ENCODE measurements at places on chromosomes 3 and 15. TPM values are rescaled to one million over a fixed set of nuclear protein-coding genes. Genes with fewer than 3 reads are reported as not detected.

- DNase-seq, result no peak
- no peak overlapping the region for H3K27ac ChIP-seq
- H3K27me3 ChIP-seq, result peaks cover 5% of the 10 kb centered on the region
- H3K4me1 ChIP-seq, result peaks cover 4% of the 10 kb centered on the region
- H3K36me3 ChIP-seq, result no peaks in the 10 kb centered on the region
Measured at GRCh38 chr3:8520816-8521403, 19.3 kb downstream of the LMCD1 start.

Gene LCTL
- not detected for total RNA-seq

DNA sequence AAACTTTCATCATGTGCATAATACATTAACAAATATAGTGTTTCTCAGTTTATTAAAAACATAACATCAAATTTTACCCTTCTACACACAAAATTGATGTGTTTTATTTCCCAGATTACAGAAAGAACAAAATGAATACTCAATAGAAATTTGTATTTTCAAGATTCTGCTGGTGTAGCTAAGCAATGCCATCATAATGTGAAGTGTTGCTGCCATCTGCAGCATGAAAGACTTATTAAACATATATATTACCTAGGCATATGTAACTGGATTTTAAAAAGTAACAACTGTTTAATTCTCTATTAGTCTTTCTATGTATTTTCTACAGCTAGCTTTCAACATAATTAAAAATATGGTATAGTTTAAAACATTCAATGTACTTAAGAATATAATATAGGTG, 27.5 kb downstream of the PLSCR5 start:
- no peaks in the 10 kb centered on the region for H3K4me1 ChIP-seq
- no peak overlapping the region for H3K4me3 ChIP-seq
- no peaks in the 10 kb centered on the region for H3K27me3 ChIP-seq

DNA sequence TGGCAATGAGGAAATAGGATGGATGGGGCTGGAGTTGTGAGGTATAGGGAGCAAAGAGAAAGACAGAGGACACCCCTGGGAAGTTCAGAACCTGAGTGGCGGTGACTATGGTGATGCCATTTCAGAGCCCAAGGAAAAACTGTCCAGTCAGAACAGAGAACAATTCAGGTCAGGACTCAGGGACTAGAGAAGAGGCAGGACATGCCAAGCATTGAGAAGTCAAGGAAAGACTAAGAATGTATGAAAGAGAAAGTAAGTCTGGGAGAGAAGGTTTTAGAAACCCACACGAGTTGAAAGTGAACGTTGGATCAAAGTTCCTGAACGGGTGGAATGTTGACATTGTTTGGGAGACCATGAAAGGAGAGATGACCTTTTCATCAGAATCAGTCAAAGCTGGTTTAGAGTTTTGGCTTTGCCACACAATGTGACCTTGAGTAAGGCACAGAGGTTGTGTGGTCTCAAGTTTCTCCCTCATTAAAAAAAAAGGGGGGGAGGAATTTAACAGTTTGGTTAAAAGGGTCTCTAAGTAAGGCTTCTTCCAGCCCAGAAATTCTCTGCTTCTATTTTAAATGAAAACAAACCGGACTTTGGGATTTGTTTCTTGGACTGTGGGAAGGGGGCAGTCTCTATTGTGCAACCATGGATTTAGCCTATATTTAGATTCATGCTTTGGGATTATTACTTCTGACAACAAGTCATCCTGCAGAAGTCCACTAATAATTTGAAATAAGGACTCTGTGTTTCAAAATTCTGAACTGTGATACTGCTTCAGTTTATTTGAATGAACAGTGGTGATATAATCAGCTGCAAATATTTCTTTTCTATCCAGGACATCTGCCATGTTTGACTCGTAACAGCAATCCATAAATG, 315.9 kb upstream of the TBL1XR1 start:
- H3K27me3 ChIP-seq, result no peaks in the 10 kb centered on the region
- DNase-seq, result no peak
- H3K4me3 ChIP-seq, result no peak overlapping the region

DNA sequence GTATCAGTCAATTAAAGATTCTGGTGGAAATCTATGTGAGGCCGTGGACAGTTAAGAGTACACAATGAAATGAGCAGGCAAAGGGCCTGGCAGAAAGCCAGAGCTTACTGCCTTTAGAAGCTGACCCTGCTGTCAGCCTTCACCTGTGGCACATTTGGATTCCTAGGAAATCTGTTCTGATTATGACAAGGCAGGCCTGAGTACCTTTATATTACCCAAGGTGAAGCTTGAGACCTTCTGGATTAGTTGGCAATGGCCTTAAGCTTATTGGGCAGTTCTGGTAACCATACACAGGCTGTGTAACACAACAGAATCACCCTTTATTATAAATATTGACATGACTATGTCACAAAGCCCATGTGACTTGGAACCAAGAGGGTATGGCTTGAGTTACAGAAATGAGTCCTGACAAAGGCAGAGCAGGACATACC, 43.2 kb downstream of the NBEAL2 start:
- no peaks in the 10 kb centered on the region for H3K27me3 ChIP-seq
- H3K36me3 ChIP-seq, result peaks cover 21% of the 10 kb centered on the region
- H3K4me3 ChIP-seq, result no peak overlapping the region
- H3K4me1 ChIP-seq, result peaks cover 51% of the 10 kb centered on the region

Gene GATM
- 2.5 TPM for total RNA-seq

DNA sequence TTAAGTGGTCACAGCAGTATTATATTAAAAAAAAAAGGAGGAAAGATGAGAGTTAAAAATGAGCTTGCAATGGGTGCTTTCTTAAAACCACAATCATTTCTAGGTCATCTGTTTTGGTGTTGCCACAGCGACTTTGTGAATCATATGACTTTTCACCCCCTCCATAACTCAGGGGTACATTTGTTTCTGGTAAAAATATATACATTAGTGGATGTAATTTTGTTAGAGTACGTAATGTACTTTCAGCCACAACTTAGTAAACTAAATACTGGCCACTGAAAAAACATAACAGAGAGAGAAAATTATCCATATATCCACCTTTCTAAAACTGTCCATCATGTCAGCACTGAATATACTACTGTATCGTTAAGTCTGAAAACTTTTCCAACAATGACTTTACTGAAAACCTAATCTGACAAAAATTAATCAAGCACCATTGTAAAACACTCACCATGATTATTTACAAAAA, 3.4 kb downstream of the ANKRD28 start:
- no peak for DNase-seq
- no peaks in the 10 kb centered on the region for H3K27me3 ChIP-seq
- H3K4me1 ChIP-seq, result peaks cover 72% of the 10 kb centered on the region
- peak overlapping the region; percentile 39 for H3K4me3 ChIP-seq
- peaks cover 28% of the 10 kb centered on the region for H3K36me3 ChIP-seq
- no peak overlapping the region for H3K27ac ChIP-seq

Gene GOLGA8T
- not detected for total RNA-seq

DNA sequence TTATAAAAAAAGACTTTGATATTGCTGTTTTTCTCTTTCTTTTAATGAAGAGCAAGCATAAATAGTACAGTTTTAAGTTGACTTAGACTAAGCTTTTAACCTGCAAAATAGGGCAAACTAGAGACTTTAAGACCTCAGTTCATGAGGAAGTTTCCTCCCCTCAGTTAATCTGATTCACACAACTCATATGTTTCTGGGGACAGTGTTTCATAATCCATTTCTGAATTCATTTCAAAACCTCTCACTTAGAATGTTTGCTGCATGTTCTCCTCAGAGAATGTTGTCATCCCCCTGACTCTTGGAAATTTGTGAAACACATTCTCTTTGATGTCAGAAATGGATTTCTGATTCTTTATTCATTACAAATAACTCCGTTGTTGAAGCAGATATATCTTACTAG, 79.3 kb upstream of the SKOR1 start:
- H3K4me3 ChIP-seq, result no peak overlapping the region
- H3K27me3 ChIP-seq, result no peaks in the 10 kb centered on the region
- peak overlapping the region; percentile 78 for H3K27ac ChIP-seq
- H3K4me1 ChIP-seq, result peaks cover 55% of the 10 kb centered on the region

GRCh38 chr15:90020936-90021507, 19.9 kb downstream of the ZNF710 start:
- peaks cover 43% of the 10 kb centered on the region for H3K4me1 ChIP-seq
- peak; percentile 2 for DNase-seq
- H3K36me3 ChIP-seq, result no peaks in the 10 kb centered on the region
- no peaks in the 10 kb centered on the region for H3K27me3 ChIP-seq
- H3K27ac ChIP-seq, result no peak overlapping the region
- no peak overlapping the region for H3K4me3 ChIP-seq

Gene EFCC1
- 0.19 TPM for total RNA-seq

DNA sequence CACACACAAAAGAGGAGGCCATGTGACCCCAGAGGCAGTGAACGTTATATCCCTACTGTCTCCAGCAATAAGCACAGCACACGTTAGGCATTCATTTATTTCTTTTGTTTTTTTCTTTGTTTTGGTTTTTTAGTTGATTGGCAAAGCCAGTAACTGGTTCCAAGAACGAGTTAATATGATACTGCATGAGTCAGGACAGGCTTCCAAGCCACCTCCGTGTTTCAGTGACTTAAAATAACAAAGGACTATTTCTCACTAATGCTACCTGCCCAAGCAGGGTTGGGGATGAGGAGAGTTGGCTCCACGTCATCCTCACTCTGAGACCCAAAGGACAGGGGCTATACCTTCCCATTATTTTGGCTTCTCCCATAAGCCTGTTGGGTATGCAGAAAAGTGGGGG, 130.5 kb downstream of the ST8SIA2 start:
- peaks cover 8% of the 10 kb centered on the region for H3K4me1 ChIP-seq
- DNase-seq, result no peak
- no peak overlapping the region for H3K4me3 ChIP-seq
- no peak overlapping the region for H3K27ac ChIP-seq
- H3K27me3 ChIP-seq, result peaks cover 1% of the 10 kb centered on the region
- no peaks in the 10 kb centered on the region for H3K36me3 ChIP-seq

- DNase-seq, result no peak
- H3K4me1 ChIP-seq, result no peaks in the 10 kb centered on the region
- no peaks in the 10 kb centered on the region for H3K36me3 ChIP-seq
Measured at GRCh38 chr3:46646700-46647099, 34.4 kb downstream of the FAM240A start.

DNA sequence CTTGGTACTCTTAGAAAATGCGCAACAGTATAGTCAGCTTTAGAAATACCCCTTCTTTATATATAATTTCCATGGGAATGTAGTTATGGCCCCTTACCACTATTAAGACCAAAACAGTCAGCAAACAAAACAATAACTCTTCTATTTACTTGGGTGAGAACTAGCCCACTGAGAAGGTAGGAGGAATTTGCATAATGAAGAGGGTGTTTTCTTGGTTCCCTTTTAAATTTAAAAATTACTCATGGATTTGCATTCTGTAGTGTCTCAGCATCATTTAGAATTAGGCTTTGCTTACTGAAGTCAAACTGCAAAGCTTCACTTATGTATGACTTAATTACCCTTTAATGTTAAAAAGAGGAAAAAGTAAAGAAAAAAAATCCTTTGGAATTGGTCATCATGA, 350.8 kb downstream of the PTPRG start:
- no peaks in the 10 kb centered on the region for H3K36me3 ChIP-seq
- no peak overlapping the region for H3K27ac ChIP-seq
- no peaks in the 10 kb centered on the region for H3K4me1 ChIP-seq
- no peak overlapping the region for H3K4me3 ChIP-seq
- DNase-seq, result no peak

DNA sequence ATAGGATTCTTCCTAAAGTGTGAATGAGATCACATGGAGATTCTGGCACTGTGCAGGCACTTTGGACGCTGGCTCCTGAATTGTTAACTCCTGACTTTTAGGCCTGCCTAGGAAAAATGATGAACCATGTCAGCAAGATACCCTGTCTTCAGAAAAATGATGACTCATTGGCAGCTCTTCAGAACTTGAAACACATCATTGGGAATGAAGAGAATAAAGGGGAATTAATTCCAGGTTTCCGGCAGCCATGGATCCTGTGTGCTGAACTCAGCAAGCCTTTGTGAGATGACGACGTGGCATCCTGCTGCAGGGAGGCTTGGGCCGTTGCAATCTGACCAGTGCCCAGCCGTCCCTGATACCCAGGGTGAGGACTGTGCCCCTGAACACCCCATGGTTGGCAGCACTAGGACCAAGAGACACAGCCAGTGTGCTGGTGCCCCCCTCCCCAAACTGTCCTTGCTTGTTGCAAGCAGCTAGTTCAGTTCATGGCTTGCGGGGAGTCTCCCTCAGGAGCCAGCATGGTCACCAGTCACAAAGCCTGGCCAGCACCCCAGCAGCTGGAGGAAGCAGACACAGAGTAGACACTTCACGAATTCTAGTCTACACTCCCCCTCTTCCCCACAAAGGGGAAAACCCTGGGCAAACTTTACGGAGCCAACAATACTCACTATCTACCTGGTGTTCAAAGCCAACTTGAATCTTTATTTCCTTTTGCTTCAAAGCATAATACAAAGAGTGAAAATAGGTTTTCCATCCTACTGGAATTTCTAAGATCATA, 7.8 kb upstream of the LIPC start:
- peak; percentile 17 for DNase-seq
- no peaks in the 10 kb centered on the region for H3K27me3 ChIP-seq
- no peaks in the 10 kb centered on the region for H3K36me3 ChIP-seq
- no peak overlapping the region for H3K27ac ChIP-seq

Gene RYR3
- not detected for total RNA-seq

DNA sequence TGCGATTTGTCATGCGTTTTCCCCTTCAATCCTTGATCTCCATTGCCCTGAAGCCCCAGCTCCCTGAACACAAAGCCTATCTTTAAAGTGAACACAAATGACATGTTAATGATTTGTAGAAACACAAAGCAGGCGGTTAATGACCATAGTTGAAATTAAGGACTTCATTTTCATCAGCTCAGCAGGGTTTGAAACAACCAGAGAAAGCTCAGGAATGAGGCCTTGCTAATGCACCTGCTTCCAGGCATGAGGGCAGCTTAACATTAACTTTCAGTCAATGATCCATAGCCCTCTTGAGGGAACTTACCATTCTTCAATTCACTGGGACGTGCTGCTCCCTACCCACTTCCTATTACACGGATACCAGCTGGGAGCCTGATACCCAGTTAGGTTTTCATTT, 427.2 kb upstream of the CBLB start:
- no peak for DNase-seq
- no peak overlapping the region for H3K4me3 ChIP-seq
- H3K4me1 ChIP-seq, result peaks cover 23% of the 10 kb centered on the region

DNA sequence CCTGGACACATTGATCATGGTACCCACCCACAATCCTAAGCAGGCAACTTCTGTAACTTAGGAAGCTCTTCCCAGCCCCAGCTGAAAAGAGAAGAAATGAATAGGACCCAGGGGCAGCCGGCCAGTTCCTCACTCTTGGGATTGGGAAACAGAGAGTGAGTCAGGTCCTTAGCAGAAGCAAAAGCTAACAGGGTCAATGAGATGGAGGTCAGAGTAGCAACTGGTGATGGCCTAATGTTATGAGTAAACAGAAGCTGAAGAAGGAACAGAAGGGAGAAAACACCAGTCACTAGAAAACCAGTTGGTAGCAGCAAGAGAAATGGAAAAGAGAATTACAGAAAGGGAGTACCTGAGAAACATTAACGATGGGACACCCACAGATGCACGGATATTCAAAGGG, 20.0 kb downstream of the RIOX2 start:
- H3K27ac ChIP-seq, result no peak overlapping the region
- no peaks in the 10 kb centered on the region for H3K27me3 ChIP-seq
- H3K36me3 ChIP-seq, result peaks cover 63% of the 10 kb centered on the region
- H3K4me1 ChIP-seq, result no peaks in the 10 kb centered on the region

Gene RABL3
- 37.8 TPM for total RNA-seq

Gene NPAP1
- total RNA-seq, result not detected

Gene KLHL40
- not detected for total RNA-seq

Gene SCN5A
- total RNA-seq, result 0.39 TPM

Gene GNAT1
- total RNA-seq, result not detected

Measured in activated CD4-positive, alpha-beta T cell treated with anti-CD3 and anti-CD28 coated beads for 36 hours (primary cell).